ENCODE measurements at places on chromosomes 4 and X. TPM values are rescaled to one million over a fixed set of nuclear protein-coding genes. Genes with fewer than 3 reads are reported as not detected.

CT45A10 gene
- not detected for total RNA-seq

DNA sequence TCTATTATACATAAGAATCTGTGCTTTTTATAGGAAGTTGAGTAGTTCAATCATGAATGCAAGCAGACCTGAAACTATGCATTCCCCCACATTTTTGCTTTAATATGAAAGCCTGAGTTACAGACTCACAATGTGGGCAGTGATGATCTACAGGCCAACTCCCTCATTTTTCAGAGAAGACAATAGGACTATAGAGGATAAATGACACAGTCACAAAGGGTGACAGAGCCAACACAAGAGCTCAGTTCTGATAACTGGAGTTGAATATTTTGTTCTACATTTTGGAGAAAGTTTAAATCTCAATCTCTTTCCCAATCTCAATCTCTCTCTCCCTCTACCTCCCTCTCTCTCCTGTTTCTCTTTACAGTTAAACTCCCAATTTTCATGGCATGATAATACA, 27.0 kb downstream of the MBNL3 start:
- no peak overlapping the region for H3K27ac ChIP-seq
- no peaks in the 10 kb centered on the region for H3K27me3 ChIP-seq
- DNase-seq: no peak

DNA sequence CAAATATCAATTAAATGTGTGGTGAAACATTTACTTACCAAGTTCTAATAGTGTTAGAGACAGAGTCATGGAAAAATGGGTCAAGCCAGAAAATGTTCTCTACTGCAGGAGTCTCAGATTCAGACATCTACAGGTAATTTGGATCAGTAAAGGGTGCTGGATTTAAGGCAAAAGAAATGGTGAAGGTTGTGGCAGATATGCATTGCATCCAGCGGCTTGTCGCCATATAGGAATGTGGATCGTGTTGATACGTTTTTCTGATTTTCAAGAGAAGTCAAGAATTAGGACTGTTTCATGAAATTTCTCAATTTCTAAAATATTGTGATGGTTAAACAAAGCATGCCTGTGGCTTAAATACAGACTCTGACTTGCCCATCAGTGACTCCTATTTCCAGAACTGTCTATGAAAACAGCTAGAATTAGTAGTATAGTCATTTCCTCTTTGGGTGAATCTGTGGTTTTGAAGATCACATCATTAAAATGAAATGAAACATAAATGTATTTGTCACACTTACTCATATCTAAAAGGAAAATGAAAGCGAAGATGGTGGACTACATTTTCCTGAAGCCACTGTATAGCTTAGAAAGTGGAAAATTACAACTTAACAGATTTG, 110.1 kb upstream of the VEGFC start:
- H3K4me3 ChIP-seq: peak overlapping the region; percentile 5
- H3K27ac ChIP-seq: peak overlapping the region; percentile 13
- no peak for DNase-seq
- H3K36me3 ChIP-seq: no peaks in the 10 kb centered on the region

DNA sequence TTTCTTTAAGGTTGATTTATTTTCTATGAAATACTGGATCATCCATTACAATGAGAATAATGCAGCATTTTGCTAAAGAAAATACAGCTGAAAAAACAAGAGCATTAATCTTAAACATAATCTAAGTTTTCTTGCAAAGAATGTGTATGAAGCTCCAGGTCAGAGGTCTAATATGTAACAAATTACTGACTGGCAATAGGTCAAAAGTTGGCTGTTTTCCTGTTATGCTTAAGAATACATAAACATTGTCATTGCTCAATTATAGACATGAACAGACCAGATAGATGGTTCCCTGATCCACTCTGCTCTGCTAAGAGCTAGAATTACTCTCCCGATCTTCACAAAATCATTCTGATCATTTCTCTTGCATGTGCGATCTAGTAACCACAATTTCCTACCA, 718.6 kb downstream of the PDHA2 start:
- no peaks in the 10 kb centered on the region for H3K4me1 ChIP-seq
- DNase-seq: no peak
- no peaks in the 10 kb centered on the region for H3K27me3 ChIP-seq

DNA sequence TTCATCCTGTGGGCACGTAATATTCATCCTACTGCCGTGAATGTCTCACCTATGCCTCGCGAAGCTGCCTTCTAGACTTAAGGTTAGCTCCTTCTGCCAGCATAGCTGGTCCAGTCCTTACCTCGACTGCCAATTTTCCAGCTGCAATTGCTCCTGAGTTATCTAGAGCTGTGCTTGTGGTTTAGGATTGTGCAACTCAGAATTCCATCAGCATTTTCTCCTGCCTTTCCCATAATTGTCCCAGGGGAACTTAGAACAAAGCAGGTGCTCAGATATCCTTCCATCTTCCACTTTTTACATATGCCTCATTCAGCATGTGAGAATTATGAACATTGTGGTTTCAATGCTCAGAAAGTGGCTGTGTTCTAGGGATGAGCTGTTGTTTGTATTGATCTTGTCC, 131.4 kb upstream of the ADGRL3 start:
- H3K4me3 ChIP-seq: no peak overlapping the region
- no peaks in the 10 kb centered on the region for H3K4me1 ChIP-seq
- DNase-seq: no peak

- H3K4me1 ChIP-seq: no peaks in the 10 kb centered on the region
- H3K27me3 ChIP-seq: no peaks in the 10 kb centered on the region
- no peak for DNase-seq
- H3K36me3 ChIP-seq: no peaks in the 10 kb centered on the region
- H3K4me3 ChIP-seq: no peak overlapping the region
- no peak overlapping the region for H3K27ac ChIP-seq
Measured at GRCh38 chr4:137125011-137125410, 407.3 kb downstream of the PCDH18 start.

DNA sequence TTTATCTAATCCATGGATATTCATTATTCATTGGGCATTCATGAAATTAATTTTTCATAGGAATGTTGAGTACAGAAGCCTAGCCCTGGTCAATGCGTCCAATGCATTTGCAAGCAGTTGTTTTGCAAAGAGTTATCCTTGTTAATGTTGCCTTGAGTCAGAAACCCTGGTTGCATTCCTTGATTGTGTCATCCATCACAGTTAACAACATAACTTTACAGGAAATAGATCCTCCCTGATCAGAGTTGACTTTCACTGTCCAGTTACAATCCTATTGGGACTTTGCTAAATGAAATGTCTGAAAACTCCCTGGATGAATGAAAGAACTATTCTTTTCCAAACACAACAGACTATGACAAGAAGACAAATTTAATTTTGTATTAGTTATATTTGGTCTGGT, 924.3 kb upstream of the SLIT2 start:
- no peak overlapping the region for H3K27ac ChIP-seq
- H3K36me3 ChIP-seq: no peaks in the 10 kb centered on the region
- no peaks in the 10 kb centered on the region for H3K4me1 ChIP-seq
- H3K4me3 ChIP-seq: no peak overlapping the region
- DNase-seq: no peak
- no peaks in the 10 kb centered on the region for H3K27me3 ChIP-seq

DNA sequence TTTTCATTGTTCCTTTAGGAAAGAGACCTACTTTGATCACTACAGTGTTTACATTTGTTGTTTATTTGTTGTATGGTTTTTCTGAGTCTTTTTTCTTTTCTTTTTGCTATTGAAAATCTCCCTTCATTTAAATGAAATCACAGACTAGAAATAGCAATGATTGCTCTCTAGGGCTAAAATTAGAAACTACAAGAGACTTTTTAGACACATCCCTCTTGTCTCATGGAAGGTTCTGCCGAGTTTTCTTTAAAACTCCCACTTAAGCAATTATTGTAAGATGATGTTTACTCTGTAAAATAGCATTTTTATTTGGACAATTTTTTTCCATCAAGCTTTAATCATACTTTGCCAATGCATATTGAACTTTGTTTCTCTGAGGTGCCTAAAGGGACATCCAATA, 136.6 kb downstream of the PALLD start:
- peaks cover 74% of the 10 kb centered on the region for H3K27me3 ChIP-seq
- H3K4me3 ChIP-seq: no peak overlapping the region
- no peak for DNase-seq
- no peaks in the 10 kb centered on the region for H3K36me3 ChIP-seq

DNA sequence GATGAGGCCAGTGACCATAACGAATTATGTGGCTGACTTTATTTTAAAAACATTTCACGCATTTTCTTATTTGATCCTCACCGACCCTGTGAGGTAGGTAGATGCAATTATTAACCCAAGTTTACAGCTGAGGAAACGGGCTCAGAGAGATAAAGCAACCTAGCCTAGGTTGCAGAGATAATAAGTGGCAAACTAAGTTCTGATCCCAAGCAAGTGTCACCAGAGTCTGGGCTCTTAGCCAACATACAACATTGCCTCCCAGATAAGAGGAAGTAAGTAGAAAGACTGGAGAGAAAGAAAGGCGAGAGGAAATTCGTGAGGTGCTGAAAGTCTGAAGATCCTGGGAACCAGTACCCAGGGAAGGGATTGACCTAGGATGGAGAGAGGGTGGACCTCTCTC, 77.4 kb upstream of the GPR50 start:
- H3K36me3 ChIP-seq: no peaks in the 10 kb centered on the region
- no peak for DNase-seq
- H3K4me3 ChIP-seq: no peak overlapping the region
- no peak overlapping the region for H3K27ac ChIP-seq
- H3K4me1 ChIP-seq: peaks cover 3% of the 10 kb centered on the region

GRCh38 chr4:151653548-151653918, 107.3 kb downstream of the GATB start:
- H3K27me3 ChIP-seq: peaks cover 4% of the 10 kb centered on the region
- no peak for DNase-seq
- no peak overlapping the region for H3K4me3 ChIP-seq
- peaks cover 2% of the 10 kb centered on the region for H3K4me1 ChIP-seq

GRCh38 chr4:122100508-122100907, 51.6 kb upstream of the BLTP1 start:
- H3K4me1 ChIP-seq: no peaks in the 10 kb centered on the region
- no peaks in the 10 kb centered on the region for H3K36me3 ChIP-seq
- no peak overlapping the region for H3K4me3 ChIP-seq
- DNase-seq: no peak
- H3K27ac ChIP-seq: no peak overlapping the region

DNA sequence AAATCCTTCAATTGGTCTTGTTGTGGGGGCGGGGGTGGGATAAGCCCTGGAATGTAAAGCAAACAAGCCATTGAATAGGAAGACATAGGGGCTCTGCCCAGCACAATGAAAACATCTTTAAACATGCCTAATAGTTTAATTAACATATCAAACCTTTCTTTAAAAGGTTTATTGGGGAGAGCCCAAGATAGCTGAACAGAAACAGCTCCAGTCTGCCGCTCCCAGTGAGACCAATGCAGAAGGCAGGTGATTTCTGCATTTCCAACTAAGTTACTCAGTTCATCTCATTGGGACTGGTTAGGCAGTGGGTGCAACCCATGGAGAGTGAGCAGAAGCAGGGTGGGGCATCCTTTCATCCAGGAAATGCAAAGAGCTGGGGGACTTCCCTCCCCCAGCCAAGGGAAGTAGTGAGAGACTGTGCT, 327.2 kb upstream of the CNKSR2 start:
- no peaks in the 10 kb centered on the region for H3K36me3 ChIP-seq
- H3K4me1 ChIP-seq: no peaks in the 10 kb centered on the region
- H3K4me3 ChIP-seq: no peak overlapping the region
- peaks cover 4% of the 10 kb centered on the region for H3K27me3 ChIP-seq
- no peak for DNase-seq

DNA sequence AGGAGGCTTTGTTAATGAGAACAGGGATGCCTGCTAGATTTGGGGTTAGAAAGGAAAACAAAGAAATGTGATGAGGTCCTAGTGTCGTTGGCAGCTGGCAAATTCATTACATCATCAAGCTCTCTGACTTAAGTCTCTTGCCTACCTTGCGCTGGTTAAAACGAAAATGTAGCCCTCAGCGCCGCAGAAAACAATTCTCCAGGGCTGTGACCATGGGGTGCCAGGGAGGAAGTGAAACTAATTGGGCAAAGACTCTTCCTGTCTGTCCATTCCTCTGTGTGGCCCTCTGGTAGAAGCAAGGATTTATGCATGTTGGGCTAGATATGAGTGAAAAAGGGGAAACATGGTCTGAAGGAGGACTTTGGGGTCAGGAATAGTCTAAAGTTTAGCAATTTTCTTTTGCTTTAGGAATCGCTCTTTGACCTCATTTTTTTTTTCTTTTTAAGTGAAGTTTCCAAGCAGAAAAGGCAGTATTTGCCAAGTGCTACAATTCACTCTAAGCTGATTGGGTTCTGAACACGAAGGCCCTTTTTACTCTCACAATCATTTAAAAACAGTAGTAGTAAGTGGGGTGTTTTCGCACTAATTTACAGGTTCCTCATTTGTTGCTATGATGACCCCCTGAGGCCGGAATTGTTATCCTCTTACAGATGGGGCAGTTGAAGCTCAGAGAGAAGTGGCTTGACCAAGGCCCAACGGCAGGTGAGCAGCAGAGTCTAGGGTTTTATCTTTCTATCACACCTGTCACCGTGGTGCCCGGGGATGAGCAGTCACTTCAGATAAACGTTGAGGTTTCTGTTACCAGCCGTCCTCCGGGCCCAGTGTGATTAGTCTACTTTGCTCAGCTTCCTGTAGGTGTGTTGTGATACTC, 27.3 kb upstream of the CHRNA9 start:
- peak overlapping the region; percentile 94 for H3K27ac ChIP-seq
- no peaks in the 10 kb centered on the region for H3K27me3 ChIP-seq
- H3K4me1 ChIP-seq: peaks cover 78% of the 10 kb centered on the region
- DNase-seq: peak; percentile 65

DNA sequence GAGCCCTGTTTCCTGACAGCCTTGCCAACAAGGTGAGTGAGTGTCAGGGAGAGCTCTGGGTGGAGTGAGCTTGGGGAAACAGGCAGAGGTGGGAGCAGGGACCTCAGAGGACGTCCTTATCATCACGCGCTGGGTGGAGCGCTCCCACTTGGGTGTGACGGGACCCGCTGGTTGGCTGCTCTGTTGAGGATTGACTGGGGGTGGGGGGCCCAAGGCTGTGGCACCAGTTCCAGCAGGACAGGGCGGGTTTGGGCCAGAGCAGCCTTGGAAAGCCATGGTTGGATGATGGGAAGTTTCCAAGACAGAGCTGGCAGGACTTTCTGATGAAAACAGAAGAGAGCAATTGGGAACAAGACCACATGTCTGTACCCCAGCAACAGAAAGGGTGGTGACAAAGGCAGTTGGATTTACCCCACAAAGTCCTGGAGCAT, 3.0 kb upstream of the PCGF3 start:
- H3K4me3 ChIP-seq: no peak overlapping the region
- no peaks in the 10 kb centered on the region for H3K27me3 ChIP-seq
- DNase-seq: no peak

CNKSR2 gene
- 9.0 TPM for total RNA-seq

- DNase-seq: peak; percentile 13
- no peak overlapping the region for H3K4me3 ChIP-seq
- H3K27me3 ChIP-seq: peaks cover 4% of the 10 kb centered on the region
- H3K36me3 ChIP-seq: no peaks in the 10 kb centered on the region
Measured at GRCh38 chr4:8308144-8308543, 38.6 kb downstream of the HTRA3 start.

MAGEA9B gene
- not detected for total RNA-seq

- H3K4me3 ChIP-seq: no peak overlapping the region
- H3K27me3 ChIP-seq: no peaks in the 10 kb centered on the region
- H3K4me1 ChIP-seq: no peaks in the 10 kb centered on the region
- no peak for DNase-seq
Measured at GRCh38 chr4:26803211-26803861, 57.3 kb upstream of the STIM2 start.

Data from activated naive CD8-positive, alpha-beta T cell treated with anti-CD3 and anti-CD28 coated beads, Interleukin-2, amount 10 ng/mL, durations not matched to agents 7 days and 5 days (primary cell).